HT1080 (cell line): ENCODE measurements at places on chromosomes 13 and 19.

- DNase-seq: peak; percentile 67
Measured at GRCh38 chr13:34372581-34372980, 554.6 kb downstream of the RFC3 start.

DNA sequence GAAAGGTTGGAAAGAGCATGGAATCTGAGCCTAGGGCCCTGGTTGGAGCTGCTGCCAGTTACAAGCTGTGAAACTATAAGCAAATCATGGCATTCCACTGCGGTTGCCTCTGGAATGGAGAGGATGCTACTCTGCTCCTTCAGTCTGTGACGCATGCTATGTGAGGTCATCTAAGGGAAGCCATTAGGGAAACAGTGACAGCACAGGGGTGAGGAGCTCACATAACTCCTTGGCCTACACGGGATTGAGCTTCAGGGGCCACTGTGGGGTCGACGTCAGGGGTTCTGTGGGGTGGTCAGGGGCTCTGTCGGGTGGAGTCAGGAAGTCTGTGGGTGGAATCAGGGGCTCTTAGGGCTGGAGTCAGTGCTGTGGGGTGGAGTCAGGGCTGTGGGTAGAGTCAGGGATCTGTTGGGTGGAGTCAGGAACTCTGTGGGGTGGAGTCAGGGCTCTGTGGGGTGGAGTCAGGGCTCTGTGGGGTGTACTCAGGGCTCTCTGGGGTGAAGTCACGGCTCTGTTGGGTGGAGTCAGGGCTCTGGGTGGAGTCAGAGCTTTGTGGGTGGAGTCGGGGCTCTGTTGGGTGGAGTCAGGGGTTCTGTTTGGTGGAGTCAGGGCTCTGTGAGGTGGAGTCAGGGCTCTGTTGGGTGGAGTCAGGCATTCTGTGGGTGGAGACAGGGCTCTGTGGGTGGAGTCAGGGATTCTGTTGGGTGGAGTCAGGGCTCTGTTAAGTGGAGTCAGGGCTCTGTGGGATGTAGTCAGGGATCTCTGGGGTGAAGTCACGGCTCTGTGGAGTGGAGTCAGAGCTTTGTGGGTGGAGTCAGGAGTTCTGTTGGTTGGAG lies 35.8 kb upstream of the MEDAG start:
- DNase-seq: peak; percentile 100

GRCh38 chr13:100108913-100109507 lies 20.1 kb downstream of the PCCA start:
- peak; percentile 44 for DNase-seq

- DNase-seq: no peak
Measured at GRCh38 chr19:38898788-38899446, 501 bp downstream of the SIRT2 start.
